ENCODE measurements at places on chromosomes 16 and 17.

- no peak for DNase-seq
These were observed 138.0 kb upstream of the HS3ST2 start for GRCh38 chr16:22675745-22676540.

GRCh38 chr16:57500578-57501111 lies 14.4 kb upstream of the DOK4 start:
- DNase-seq = no peak

DNA sequence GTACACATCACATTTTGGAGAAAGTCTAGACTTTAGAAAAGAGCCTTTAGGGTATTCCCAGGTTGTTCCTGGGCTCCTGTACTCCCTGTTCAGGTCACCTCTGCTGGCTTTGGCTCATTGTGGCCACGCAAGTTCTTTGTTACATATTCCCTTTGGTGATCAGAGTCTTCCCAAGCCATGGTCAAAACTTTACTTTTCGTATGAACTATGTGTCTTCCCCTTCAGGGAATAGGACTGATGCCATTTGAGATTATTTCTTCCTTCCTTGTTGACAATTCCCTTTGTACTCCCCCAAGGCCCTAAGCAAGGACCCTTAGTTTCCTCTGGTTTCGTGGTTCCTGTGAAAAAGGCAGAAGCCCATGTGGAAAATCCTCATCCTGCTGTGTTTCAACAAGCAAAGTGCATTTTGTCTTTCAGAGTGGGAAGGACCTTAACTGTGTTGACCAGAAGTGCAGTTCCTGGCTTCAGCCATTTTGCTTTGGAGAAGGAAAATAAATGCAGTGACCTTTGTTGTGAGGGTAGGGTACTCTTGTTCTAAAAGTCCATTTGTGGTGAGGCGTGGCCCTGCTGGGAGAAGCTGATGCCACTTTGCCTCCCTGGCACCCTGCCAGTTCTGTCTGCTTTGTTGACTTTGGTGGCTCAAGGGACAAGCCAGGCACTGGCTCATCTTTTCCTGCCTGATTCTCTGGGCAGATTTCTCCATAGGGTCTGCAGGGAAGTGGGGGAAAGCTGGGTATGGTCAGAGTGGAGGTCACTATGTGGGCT lies 55.1 kb downstream of the ZNRF1 start:
- no peak for DNase-seq

DNA sequence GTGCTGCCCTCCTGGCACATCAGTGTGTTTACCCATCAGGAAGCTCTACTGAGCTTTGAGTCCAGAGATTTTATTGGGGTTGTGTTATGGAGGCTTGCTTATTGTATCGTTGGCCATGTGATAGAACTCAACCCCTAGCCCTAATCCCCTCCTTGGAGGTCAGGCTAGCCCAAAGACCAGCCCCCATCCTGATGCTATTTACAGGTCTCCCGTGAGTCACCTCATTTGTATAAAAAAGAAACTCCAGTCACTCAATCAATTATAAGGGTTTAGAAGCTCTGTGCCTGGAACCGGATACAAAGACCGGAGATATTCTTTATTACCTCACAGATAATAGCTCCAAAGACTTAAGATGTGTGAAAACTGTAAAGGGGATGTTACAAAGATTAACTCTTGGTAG lies 405.9 kb downstream of the CNTNAP4 start:
- DNase-seq = peak; percentile 25

All from neural progenitor cell (in vitro differentiated cells).